Activated T-helper 17 cell treated with anti-CD3 and anti-CD28 coated beads, Interleukin-2, amount 50 U/mL, for 72 hours (primary cell): ENCODE measurements at places on chromosomes 13 and 19. TPM values are rescaled to one million over a fixed set of nuclear protein-coding genes. Genes with fewer than 3 reads are reported as not detected.
A peak's percentile ranks its signal among the peaks of the same experiment; 100 is the strongest.

DNA sequence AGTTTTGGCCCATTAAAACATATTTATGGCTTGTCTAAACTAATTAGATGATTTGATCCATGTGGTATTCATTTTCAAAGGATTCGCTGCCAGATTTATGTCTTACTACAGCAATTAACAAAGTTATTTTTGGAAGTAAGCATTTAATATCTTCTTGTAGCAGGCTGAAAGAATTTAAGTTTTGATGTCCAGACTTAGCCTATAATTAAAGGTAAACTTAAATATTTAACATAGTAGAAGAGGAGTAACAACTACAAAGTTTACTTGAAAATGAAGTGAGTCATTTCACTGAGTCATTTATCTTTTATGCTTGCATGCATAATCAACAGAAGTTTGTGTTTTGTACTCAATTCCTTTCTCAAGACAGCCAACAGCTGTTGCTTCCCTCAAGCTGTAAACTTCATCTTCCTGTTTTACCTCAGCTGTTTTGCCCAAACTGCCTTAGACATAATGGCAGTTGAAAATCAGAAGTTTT lies 58.1 kb downstream of the EDNRB start:
- no peak for ATAC-seq

DNA sequence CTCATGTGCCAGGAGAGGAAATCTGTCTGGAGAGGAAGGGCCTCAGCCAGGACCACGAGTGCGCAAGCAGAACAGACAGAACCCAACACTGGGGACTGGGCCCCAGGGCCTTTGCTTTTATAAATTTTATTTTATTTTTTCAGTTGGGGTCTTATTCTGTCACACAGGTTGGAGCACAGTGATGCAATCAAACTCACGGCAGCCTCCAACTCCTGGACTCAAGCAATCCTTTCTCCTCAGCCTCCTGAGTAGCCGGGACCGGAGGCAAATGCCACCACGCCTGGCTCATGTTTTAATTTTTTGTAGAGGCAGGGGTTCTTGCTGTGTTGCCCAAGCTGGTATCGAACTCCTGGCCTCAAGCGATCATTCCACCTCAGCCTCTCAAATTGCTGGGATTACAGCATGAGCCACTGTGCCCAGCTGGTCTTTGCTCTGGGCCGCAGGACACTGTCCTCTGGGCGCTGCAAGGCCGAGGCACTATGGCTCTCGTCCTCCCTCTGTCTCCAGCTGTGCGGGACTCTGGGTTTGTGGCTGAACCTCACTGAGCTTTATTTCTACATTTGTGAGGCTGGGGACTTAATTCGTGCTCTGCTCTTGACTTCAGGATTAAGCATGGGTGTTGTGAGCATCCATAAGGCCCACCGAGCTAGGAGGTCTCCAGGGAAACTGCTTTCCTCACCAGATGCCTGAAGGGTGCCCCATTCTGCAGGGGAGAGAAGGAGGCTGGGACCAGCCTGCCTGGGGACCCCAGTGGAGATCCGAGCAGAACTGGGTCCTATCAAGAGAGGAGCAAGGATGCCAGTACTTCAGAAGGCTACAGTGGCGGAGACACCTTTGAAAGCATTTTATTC lies 144.2 kb upstream of the VSTM2B start:
- no peak for ATAC-seq

DNA sequence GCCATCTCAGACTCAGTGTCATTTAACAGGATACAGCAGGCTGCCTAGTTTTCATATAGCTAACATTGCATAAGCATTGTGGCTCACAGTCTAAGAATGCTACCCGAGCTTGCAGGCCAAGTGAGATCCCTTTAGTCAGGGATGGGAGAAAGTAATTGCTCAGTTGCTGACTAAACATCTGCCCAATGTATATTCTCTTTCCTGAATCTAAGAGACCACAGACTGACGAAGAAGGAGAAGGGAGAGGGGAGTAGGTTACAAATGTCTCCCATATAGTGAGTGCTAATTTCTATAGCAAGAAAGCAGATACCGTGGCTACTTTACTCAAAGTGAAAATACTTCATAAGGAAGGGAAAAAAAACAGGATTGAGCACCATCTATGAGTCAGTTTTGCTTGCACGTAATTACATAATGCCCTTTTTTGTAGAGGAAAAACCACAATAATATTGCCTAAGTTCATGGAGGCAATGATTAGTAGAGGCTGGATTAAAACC lies 453.9 kb downstream of the COG6 start:
- peak; percentile 96 for ATAC-seq

- no peak for ATAC-seq
These were observed 1.6 kb upstream of the SPINT2 start for GRCh38 chr19:38262585-38263268.

SLITRK6 gene
- total RNA-seq = not detected

GRCh38 chr13:31923134-31923763 lies 108.3 kb upstream of the FRY start:
- ATAC-seq = no peak

CASP14 gene
- total RNA-seq = not detected

DNA sequence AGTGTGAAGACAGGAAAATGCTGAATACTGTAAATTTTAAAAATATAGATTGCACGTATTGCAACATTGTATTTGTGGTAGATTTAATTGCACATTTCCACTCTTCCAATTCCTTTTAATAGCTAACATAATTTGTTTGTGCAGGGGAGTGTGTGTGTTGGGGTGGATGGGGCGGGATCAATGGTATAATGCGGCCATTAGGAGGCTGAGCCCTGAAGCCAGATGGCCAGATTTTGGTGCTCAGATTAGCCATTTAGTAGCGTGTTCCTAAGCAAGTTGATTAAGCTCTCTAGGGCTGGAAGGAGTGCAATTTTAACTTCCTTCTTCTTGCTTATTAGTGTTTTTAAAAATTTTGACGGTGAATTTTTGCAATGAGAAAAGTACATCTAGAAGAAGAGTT lies 5.8 kb downstream of the OXGR1 start:
- ATAC-seq = no peak

GRCh38 chr13:70170689-70171088 lies 62.4 kb upstream of the KLHL1 start:
- ATAC-seq = no peak

GRCh38 chr13:89496478-89496877 lies 1825.3 kb downstream of the SLITRK5 start:
- no peak for ATAC-seq

SULT2B1 gene
- not detected for total RNA-seq

DNA sequence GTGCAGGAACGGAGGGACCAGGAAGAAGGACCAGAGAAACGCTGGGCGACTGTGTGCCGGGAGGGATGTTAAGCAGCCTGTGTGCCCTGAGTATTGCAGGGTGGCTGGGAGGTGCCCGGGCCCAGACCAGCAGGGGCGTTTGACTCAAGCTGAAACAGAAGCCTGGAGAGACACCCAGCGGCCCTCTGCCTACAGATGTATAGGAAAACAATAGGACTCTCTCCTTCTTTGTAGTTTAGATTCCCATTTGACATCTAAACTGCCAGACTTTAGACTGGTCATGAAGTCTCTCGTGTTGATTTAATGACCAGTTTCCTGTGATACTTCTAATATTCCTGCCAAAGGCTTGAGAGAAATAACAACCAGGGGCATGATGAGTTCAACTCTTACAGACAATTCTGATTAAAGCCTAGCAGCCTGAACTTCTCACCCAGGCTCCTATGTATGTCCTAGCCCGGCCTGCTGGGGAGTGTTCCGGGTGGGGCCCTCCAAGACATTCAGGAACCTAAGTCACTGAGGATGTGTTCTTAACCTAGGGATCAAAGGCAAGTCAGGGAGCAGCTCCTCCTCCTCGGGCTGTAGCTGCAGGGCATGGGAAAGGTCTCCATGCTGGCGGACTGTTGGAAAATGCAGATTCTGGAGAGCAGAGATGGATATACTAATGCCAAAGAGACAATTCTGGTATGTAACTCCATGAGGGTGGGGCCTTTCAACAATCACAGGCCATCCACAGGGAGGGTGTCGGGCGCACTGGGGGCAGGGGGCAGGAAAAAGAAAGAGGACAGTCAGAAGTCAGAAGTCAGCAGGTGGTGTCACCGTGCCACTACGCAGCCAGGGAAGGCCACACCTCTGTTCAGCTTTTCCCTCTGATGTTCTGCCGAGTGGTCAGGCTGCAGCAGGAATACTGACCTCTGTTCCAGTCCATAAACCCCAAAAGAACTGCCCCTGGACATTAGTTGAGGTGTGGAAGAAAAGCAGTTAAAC lies 131.8 kb downstream of the STARD13 start:
- ATAC-seq = no peak

OR10H2 gene
- not detected for total RNA-seq

DNA sequence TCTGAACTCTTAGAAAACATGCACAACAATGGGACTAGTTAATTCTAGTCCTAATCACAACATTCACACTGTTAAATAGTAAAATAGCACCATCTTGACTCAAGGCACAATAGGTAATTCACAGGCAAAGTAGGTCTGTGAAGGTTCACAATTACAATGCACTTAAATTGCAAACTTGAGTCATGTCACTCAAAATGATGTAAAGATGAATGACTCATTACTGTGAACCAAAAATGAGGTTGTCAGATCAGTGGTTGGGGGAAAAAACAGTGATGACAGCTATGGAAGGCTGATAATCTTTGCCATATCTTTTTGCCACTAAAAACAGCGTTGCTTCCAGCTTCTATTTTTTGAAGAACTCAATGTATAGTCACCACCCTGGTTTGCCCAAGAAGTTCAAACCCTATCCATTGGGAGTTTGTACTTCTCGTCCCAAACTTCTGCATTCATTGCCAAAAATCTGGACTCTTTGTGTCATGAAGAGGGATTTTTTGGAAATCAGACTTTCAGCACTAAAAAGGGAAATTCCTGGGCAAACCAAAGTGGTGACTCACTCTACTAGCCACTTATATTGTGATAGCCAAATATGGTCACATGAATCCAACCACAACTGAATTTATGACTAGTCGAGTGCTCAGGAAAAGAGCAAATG lies 200.9 kb upstream of the TMTC4 start:
- ATAC-seq = peak; percentile 89

DNA sequence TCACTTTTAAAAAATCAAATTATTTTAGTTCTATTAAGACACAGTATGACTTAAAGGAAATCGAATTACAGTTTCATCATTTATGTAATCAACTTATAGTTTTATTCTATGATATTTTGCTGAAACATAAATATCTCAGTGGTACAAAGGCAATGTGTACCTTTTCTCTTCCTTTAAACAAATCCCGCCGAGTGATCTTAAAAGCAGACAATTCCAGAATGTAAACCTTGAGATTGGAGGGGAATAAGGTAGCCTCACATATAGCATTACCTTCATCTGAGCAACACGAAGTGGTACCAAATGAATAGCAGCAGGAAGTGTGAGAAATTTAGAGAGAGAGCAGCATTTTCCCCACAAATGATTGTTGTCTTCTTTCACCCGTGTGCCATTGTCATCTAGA lies 842.2 kb upstream of the GPC6 start:
- ATAC-seq = no peak

DNA sequence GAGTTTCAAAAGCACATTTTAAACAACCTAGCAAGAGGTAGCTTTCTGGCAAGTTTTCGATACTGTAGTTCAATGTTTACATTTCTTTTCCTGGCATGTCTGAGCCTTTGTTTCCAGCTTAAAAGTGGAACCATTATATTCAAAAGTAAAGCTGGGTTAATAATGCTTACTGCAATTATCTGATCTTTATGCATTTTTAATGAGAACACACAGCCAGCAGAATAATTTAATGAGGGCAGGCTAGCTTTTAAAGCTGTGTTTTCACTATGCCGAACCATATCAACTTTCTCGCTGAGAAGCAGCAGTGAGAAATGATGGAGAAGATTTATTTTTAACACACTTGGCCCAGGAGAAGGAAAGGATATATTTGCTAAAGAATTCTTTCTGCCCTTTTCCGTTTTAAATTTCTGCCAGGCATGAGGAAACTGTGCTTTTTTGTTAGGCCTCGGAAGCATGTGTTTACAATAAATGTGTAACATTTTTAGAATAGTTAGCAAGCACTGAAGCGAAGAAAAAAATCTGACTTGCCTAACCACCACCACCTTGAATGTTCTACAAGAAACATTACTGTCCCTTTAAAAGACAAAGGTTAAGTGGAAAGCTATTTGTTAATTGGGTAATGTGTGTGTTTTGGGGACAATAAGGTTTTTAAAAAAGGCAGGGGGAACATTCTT lies 1.0 kb downstream of the MBNL2 start:
- ATAC-seq = no peak

RASGRP4 gene
- 39.4 TPM for total RNA-seq

GRCh38 chr13:96490496-96490989 lies 400.6 kb downstream of the HS6ST3 start:
- no peak for ATAC-seq

GRCh38 chr13:56837161-56837560 lies 303.6 kb upstream of the PRR20A start:
- no peak for ATAC-seq

PABPC3 gene
- 0.32 TPM for total RNA-seq

- ATAC-seq = peak; percentile 31
These were observed 820 bp downstream of the EID2 start for GRCh38 chr19:39539165-39539517.

- ATAC-seq = no peak
These were observed 4.7 kb downstream of the TEX30 start for GRCh38 chr13:102768909-102769308.

GRCh38 chr19:771332-771785 lies 20.4 kb downstream of the MISP start:
- peak; percentile 72 for ATAC-seq

DNA sequence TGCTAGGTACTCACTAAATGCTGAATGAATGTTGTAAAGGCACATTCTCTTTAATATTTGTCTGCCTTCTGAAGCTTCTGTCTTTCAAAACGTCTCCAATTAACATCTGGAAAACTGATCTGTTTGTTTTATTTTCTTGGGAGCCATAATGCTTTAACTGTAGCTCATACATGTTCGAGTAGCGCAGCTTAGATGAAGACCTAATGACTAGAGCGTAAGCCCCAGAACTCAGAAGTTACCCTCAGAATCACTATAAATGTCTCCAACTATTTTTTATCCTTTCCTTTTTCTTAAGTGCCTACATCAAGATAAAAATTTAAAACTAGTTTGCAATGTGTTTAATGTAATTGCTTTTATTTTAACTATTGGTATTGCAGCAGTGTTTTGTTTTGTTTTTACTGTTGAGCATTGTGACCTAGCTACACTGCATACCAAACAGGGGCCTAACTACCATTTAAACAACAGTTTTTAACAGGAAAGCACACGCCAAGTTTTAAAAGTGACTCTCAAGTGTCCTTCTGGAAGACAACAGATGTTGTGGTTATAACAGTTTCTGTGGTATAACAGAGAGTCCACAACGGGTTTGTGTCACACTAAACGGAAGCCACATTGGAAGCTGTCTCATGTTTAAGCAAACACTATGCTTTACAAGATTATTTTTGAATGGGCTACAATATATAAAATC lies 42.0 kb downstream of the MRPL57 start:
- peak; percentile 96 for ATAC-seq

CEACAM16 gene
- total RNA-seq = not detected

GRCh38 chr19:16013851-16014840 lies 62.1 kb upstream of the TPM4 start:
- ATAC-seq = no peak

GFY gene
- total RNA-seq = not detected

- no peak for ATAC-seq
These were observed 621.1 kb upstream of the KLHL1 start for GRCh38 chr13:70729369-70729768.

GRCh38 chr19:56269348-56269747 lies 3.2 kb upstream of the EDDM13 start:
- ATAC-seq = no peak

GRCh38 chr13:18947376-18947977 lies 234.1 kb downstream of the TUBA3C start:
- no peak for ATAC-seq

GRCh38 chr13:34620074-34620850 lies 321.8 kb upstream of the NBEA start:
- no peak for ATAC-seq

CATSPERD gene
- total RNA-seq = not detected

ZNF566 gene
- 5.6 TPM for total RNA-seq

ZNF575 gene
- 1.7 TPM for total RNA-seq
